ENCODE measurements at places on chromosomes 11 and 22.

DNA sequence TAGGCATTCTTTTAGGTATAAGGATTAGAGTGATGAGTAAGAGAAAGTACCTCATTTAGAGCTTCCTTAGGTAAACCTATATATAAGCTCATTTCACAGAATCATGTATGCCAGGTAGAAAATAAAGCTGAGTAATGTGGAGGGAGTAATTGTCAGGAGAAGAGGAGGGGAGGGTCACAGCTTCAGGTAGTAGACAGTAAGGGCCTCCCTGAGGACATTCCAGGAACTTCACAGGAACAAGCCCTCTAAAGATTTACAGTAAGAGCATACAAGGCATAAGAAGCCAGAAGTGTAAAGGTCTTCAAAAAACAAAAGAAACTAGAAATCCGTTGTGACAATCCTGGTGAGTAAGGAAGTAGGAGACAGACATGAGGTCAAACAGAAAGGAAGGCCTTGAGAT lies 57.6 kb downstream of the USP47 start:
- DNase-seq: no peak

- DNase-seq: no peak
Measured at GRCh38 chr11:17533778-17534415, 10.3 kb downstream of the USH1C start.

DNA sequence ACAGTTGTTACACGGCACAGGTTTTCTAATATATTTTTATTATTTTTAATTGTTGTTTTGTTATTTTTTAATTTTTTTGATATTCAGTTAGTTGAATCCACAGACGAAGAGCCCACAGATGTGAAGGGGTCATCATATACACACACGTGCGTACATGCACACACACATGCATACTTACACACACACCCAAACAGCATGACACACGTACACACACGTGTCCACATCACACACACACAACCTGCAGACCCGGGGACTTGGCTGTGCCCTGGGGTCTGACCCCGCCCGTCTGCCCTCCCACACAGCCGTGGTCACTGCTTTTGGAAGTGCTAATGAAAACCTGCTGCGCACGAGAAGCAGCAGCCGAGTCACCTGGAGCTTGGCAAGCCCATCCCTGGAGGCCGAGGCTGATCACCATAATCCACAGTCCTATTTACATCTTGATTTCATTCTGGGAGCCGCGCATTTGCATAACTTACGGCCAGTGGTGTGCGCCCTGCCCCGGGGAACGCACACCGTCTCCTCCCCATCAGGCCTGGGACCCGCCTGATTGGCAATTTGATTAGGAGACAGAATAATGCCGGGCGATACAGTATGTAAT lies 110.3 kb downstream of the BRD1 start:
- no peak for DNase-seq

DNA sequence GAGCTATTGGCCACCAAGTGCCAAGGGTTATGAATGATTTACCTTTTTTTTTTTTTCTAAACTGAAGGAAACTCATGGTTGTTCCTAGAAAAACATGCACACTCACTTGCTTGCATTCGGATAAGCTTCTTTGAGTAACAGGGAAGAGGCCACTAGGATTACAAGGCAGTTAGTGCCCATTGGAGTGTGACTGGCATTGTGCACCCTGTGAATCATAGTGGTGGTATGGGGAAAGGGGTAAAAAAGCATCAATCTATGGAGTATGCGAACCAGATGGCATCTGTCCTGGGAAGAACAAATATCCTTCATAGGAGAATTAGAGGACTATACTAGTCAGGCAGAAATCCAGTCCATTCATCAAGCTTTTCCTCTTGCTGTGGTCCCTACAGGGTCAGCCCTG lies 24.2 kb downstream of the CD44 start:
- DNase-seq: no peak

GRCh38 chr11:10305262-10305963 lies 540 bp downstream of the ADM start:
- no peak for DNase-seq

DNA sequence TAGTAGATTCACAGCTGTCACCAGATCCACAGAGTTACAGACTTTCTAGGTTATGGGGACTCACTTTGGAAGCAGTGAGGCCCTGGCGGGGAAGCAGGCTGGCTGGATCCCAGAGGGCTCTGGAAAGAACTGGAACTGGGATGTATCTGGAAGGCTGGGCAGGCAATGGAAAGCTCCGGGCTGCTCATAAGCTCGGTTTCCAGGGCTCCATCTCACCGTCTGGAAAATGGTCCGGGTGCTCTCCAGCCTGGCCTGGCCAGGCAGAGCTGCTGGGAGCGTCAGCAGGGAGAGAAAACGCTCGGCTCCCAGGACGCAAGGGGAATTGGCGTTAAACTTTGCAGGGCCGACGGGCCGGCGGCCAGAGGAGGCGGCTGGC lies 335 bp upstream of the SEZ6L start:
- DNase-seq: no peak

- DNase-seq: no peak
Measured at GRCh38 chr11:30775233-30775522, 189.0 kb upstream of the MPPED2 start.

DNA sequence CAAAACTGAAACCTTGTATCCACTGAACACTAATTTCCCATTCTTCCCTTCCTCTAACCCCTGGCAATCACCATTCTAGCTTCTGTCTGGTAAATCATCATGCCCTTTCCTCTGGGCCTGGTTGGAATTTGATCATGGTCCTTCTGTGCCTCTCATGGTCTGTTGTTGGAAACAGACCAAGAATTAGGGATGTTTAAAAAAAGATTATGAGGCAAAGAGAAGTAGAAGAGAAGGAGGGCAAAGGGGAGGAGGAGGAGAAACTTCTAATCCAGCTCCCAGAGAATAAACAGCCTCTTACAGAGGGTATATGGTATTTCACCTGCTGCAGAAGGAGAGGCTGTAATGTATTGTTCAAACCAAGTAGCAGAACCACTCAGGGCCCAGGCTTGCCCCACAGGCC lies 10.6 kb downstream of the BCO2 start:
- no peak for DNase-seq

- DNase-seq: peak; percentile 94
Measured at GRCh38 chr11:57761301-57762234, at the start of gene CTNND1. CTNND1 (plus strand) TSS chr11:57761802; CDS start chr11:57791479, 29,677 bp downstream.

DNA sequence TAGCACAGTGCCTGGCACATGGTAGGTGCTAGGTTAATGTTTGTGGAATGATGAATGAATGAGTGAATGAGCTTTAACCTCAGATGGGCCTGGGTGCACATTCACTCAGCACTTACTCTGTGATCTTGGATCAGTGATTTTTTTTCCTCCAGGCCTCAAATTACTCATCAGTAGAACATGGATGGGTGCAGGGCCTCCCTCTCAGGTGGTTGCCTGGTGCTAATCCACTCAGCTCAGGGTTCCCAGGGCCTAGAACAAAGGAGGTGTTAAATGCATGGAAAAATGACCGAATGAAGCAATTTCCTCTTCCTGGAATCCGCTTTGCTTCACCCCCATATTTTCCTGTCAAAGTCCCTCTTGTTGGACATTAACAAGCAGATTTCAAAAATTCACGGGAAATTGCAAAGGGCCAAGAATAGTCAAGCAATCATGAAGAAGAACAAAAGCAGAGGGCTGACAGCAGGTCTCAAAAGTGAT lies 93.5 kb downstream of the MYEOV start:
- DNase-seq: no peak

DNA sequence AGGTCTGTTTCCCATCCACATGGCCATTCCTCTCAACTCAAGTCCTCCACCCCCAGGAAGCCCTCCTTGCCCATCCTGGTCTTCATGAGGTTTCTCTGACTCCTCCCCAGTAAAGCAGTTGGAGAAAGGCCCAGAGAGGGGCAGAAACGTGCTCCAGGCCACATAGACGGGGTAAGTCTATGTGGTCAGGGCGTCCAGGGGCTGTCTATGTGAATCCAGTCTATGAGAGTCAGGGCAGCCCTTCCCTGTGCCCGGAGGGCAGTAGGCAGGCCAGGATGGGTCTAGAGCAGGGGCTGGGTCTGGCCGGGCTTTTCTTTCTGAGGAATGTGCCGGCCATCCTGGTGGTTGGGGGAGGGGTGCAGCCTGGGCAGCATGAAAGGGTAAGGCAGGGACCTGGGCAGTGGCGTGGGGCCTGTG lies 11.7 kb downstream of the GUCD1 start:
- DNase-seq: no peak

DNA sequence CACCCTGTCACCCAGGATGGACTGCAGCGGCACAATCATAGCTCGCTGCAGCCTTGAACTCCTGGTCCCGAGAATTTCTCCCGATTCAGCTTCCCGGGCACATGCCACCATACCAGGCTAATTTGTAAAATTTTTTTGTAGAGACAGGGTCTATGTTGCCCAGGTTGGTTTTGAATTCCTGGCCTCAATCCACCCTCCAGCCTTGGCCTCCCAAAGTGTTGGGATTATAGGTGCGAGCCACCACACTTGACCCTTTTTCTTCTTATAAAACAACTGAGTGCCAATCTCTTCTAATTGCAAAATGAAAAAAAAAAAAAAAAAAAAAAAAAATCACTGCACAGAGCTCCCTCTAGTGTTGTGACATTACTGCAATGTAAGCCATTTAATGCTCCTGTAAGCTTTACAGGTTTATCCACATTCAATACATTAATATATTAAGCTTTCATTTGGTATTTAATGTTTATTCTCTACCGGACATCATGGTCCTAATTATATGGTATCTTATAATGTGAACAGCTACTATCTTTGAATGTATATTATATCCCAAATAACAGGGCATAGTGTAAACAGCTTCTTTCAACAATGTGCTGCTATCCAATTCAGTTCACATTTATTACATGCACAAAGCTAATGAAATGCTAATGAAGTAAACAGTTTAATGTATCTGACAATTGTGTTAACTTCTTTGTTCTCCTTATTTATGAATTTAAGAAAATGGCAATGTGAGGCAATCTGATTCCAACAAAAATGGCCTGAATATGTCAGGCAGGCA lies 44.6 kb downstream of the COPB1 start:
- no peak for DNase-seq

- DNase-seq: no peak
Measured at GRCh38 chr11:93589347-93589746, 46.2 kb upstream of the SMCO4 start.

DNA sequence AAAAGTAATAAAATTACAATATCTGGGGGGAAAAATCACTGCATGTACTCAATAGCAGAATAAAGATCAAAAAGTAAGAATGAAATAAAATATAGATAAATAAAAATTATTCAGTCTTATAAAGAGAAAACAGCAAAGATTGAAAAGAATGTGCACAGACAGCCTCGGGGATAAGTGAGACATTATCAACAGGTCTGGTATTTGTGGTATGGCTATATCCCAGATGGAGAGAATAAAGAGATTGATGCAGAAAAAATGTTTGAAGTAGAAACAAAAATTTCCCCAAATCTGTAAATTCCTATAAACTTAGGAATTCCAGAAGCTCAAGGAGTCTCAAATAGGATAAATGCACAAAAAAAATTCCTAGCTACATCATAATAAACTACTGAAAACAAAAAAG lies 74.5 kb upstream of the LUZP2 start:
- DNase-seq: no peak

DNA sequence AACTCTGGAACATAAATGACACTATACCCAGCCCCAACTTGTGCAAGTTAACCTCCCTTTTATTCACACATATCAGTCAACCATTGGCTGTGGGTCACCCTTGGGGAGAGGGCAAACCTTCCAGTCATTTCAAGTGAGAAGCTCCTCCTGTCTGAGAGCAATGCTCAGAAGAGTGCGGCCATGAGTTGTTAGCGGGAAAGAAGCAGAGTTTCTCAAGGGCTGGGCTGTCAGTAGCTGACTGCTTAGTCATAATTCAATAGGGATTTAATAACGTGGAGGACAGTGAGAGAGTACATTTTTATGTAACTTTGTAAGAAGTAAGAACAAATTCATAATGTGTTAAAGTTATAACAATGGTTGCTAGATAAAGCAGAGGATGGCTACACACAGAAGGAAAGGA lies 5.1 kb downstream of the PATE2 start:
- no peak for DNase-seq

DNA sequence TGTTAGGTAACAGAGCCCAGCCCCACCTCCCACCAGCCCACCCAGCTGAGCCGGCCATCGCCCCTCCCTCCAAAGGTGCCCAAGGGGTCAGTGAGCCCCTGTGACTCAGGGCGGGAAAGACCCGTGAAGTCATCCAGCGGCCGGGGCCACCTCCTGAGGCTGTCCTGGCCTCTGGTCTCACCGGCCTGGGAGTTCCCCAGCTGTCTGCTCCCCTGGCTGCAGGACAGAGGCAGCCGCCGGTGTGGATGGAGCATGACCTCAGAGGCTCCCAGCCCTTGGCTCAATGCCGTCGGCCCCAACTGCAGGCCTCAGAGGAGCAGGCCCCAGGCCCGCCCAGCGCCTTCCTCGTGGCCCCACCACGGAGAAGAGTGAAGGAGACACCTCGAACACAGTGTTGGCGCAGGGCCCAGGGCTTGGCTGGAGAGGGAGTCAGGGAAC lies 28.7 kb downstream of the RPL3 start:
- no peak for DNase-seq

GRCh38 chr11:33551051-33551450 lies 149.6 kb downstream of the C11orf91 start:
- no peak for DNase-seq

- DNase-seq: no peak
Measured at GRCh38 chr11:23959462-23959861, 537.4 kb upstream of the LUZP2 start.

- DNase-seq: no peak
Measured at GRCh38 chr11:109706945-109707344, 285.0 kb downstream of the C11orf87 start.

DNA sequence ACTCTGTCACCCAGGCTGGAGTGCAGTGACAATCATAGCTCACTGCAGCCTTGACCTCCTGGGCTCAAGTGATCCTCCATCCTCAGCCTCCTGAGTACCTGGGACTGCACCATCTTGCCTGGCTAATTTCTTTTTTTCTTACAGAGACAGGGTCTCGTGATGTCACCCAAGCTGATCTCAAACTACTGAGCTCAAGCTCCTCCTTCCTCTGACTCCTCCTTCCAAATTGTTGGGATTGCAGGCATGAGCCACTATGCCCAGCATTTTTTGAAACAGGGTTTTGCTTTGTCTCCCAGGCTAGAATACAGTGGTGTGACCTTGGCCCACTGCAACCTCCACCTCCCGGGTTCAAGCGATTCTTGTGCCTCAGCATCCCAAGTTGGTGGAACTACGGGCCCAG lies 358.3 kb upstream of the MTNR1B start:
- no peak for DNase-seq

DNA sequence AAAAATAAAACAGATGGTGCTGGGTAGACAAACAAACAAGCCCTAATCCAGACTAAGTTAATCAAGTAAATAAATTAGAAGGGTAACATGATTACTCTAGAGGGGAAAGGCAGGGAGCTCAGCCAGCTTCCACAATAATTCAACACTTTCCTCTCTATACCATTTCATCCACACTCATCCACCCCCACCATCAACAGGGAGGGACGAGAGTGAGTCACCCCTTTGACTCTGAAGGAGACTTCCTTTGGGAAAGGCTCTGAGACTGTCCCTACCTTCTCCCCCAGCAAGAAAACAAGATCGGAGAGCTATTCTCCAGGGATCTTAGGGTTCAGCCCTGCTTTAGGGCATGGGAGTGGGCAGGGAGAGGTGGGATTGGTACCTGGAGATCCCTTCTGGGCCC lies 33.1 kb downstream of the TRIM66 start:
- no peak for DNase-seq

GRCh38 chr22:34877506-34877905 lies 188.5 kb upstream of the ISX start:
- DNase-seq: no peak
